ENCODE measurements at places on chromosomes 4 and X.

DNA sequence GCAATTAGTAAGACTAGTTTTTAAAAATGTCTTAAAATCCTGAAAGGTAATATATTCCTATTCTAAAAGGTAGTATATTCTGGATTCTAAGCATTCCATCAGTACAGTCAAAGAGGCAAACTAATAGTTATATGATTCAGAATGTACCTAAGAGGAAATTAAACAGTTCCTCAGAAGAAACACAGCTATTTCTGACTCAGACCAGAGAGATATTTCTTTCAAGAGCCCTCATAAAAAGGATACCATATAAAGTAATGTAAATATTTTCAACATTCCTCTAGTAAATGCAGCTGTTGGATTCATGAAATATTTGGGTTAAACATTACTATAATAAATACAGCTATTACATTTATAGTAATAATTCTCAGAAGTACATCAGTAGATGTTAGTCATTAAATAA lies 358.3 kb downstream of the MAGEB5 start:
- no peak for DNase-seq

DNA sequence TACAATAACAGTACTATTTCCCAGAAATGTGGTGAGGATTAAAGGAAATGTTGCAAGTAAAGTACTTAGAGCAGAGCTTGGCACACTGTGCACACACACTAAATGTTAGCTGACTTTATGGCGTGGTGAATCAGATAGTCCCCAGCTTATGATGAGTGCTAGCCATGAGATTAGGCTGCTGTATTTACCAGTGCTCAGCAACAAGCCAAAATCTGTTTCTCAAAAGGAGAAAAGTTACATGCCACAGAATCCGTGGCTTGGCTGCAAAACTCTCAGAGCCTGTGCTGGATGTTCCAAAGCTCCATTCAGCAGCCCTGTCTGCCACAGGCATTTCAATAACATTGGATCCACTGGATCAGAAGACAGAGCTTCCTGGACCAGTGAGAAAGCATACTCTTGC lies 12.8 kb upstream of the STBD1 start:
- DNase-seq = no peak

DNA sequence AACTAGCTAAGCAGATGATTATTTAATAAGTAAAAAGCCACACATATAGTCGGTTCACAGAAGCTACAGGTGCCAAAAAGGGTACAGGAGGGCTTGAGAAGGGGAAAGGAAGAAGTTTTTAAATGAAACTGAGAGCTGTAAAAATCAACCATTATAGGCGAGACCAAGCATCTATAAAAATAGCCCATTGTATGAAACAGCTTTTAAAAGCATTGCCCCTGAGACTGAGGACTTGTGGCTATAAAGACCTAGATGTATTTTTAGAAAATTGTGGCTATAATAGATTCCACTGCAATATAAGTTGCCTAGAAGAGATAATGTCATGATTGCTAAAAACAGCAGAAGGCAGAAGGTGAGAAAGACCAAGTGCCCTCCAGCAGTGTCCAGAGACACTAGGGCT lies 15.0 kb upstream of the TTC29 start:
- DNase-seq = no peak

- DNase-seq = peak; percentile 51
Measured at GRCh38 chr4:5974321-5974720, 43.9 kb downstream of the C4orf50 start.

- DNase-seq = no peak
Measured at GRCh38 chr4:40587826-40588225, 41.8 kb downstream of the RBM47 start.
